ENCODE measurements at places on chromosomes 4 and X.

GRCh38 chr4:67684839-67685531 lies 16.0 kb downstream of the UBA6 start:
- no peak for DNase-seq

GRCh38 chr4:80196922-80197573 lies at the start of gene PRDM8:
TSS of gene PRDM8 (plus strand) at chr4:80197503. CDS start at chr4:80200081, 2,578 bp downstream.
- no peak for DNase-seq

- no peak for DNase-seq
These were observed 14.6 kb downstream of the MED14 start for GRCh38 chrX:40720792-40721191.

GRCh38 chr4:86280246-86280645 lies 79.6 kb downstream of the MAPK10 start:
- no peak for DNase-seq

- DNase-seq = no peak
These were observed 219.4 kb downstream of the NKX6-1 start for GRCh38 chr4:84279678-84280077.

DNA sequence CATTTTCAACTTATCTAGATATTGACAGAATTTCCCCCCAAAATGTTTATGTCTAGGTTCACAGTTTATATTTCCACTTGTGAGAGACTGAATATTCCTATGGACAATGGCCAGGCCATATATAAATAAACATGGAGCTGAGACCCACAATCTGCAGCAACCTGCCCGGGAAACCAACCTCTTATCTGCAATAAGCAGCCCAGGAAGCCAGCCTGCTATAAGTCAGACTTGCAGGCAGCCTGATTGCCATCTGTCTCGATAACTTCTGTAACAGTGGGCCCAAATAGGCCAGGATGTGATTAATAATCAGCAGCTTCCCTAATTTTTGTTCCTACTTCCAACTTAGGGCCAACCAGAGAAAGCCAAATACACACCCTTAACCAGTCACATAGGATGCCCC lies 5.2 kb upstream of the NAP1L5 start:
- DNase-seq = no peak

DNA sequence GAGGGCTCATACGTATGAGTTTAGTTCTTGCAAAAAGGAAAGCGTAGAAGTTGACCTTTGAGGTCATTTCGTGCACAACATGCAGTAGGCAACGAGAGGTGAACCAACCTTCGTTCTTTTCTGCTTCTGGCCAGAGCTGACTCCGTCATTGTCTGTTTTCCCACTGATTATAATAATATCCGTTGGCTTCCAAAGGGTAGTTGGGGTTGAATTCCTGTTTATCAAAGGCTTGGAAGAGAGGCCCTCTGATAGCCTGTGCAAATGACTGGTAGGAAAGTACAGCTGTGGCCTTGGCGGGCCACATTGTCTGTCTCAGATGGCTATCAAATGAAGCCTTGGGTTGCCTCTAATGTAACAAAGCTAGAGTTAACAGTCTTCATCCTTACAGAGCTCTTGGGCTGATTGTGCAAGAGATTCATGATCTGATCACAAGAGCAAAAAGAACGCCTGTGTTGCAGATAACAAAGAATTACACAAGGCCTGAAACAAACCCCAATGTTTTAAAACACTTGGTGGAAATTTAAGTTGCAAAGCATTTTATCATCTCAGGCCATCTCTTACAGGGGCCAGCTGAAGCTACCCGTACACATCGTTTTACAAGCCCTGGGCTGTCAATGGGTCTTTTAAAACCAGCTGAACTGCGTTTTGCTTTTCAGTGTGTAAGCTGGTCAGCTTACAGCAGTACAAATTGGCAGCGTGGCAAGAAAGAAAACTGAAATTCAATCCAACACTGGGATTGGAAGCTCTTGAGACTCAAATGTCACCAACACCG lies 46.1 kb upstream of the FAM9C start:
- DNase-seq = no peak

DNA sequence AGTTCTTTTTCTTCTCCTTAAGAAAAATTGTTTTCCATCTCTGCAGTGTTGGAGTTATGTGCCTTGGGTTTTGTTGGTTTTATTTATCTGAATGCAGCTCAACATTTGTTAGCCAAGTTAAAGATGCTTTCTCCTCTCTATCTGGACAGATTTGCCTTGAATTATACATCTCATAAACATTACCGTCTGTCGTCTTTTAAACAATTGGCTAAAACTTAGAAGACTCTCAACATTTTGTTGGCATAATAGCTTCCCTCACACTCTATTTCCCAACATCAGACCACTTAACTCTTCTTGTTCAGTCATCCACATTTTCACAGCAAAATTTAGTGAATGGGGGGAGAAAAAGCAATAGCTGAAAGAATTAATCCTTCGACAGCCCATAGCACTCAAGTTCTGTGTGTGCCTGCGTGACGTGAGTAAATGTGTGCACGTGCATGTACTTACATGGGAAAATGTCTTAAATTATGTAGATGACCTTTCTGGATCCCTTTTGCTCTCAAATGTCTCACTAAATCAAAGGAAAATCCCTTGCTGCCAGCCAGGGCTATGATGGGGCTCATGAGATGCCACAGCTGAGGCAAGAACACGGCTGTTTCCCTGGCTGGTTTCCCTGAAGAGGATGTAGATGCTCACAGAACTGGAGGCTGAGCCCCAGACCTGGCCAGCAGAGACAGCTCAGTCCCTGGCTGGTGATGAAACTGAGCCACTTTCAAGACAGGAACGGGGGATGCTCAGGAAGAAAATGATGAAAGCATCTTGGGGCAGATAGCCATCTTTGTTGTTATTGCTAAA lies 382.2 kb downstream of the FBXW7 start:
- no peak for DNase-seq

DNA sequence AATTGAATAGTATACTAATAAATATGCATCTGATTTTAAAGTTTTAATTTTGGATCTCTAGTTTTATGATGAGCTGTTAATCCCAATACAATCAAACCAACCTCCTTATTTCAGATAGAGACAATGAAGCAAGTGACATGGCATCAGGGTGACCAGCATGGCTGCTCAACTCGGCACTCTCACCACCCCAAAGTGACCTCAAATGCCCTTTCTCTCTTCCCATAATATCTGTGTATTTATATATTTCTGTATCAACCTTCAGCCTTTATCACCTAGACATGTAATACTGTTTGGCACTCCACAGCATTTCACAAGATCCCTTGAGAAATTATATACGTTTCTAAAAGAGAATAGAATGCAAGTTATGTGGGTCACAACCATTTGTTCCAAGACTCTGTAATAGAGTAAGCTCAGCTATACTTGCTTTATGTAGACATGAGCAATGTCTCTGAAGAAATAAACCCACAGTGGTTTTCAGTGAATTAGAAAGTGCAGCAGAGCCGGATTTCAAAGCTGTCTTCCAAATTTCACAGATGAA lies 1623.2 kb upstream of the PABPC4L start:
- no peak for DNase-seq

GRCh38 chr4:166823126-166823525 lies 411.2 kb downstream of the SPOCK3 start:
- no peak for DNase-seq

DNA sequence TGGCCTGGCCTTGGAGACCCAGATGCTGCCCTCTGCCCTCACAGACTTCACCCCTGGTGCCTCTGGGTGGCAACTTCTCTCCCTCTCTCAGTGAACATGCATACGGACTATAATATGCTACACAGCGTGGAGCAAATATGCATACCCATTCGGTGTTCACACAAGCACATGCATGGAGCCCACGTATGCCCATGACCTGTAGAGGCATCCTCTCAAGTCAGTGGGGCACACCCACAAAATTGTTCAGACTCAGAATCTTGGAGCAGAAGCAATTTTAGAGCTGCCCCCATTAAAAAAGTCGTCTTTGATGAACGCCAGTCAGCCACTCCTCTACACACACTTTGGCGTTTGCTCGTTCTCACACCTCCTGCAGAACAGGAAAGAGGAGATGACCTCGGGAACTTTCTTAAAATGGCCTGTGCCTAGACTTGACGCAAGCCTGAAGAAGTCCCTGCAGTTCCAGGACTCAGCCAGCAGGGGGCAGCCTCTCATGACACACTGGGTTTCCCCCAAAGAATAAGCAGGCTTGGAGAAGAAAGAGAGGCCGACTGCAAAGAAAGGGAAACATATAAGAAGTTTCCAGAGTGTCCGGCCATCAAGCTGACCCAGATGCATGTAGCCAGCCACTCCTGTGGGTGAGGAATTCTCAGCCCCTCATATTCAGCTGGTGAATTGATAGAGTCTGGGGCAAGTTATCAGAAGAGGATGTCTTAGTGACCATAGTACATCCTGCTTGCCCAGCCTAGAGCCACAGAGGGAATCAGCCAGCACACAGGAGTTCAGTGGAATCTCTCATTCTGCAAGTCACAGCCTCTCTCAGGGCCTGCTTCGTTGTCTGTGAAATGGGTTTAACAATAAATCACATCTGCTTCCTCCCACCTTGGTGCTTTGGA lies 17.3 kb downstream of the APLN start:
- DNase-seq = peak; percentile 71

GRCh38 chr4:98801259-98801725 lies 127.6 kb downstream of the EIF4E start:
- DNase-seq = no peak

GRCh38 chr4:44319129-44319528 lies 129.5 kb downstream of the KCTD8 start:
- DNase-seq = no peak

GRCh38 chr4:164799410-164799809 lies 45.5 kb downstream of the SMIM31 start:
- DNase-seq = no peak

DNA sequence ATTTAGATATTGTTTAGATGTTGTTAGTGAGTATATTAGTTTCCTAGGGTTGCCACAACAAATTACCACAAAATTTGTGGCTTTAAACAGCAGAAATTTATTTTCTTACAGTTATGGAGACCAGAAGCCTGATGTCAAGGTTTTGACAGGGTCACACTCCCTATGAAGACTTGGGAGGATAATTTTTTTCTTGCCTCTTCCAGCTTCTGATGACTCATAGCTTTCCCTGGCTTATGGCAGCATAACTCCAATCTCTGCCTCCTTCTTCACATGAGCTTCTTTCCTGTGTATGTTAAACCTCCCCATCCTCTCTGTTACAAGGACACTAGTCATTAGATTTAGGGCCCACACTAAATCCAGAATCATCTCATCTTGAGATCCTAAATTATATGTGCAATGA lies 20.9 kb upstream of the RAB40A start:
- DNase-seq = no peak

DNA sequence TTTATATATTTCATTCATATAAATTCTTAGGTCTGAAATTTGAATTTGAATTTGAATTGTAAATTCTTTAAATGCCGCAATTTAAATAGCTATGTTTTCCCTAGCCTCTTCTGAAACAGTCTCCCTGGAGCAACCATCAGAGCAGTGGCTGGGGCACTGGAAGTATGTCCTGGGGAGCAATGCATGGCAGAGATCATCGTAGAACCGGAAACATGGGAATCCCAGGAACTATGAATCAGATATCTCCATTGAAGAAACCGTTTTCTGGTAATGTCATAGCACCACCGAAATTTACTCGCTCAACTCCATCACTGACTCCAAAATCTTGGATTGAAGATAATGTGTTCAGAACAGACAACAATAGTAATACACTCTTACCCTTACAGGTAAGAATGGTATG lies 4.9 kb downstream of the CPEB2 start:
- no peak for DNase-seq

DNA sequence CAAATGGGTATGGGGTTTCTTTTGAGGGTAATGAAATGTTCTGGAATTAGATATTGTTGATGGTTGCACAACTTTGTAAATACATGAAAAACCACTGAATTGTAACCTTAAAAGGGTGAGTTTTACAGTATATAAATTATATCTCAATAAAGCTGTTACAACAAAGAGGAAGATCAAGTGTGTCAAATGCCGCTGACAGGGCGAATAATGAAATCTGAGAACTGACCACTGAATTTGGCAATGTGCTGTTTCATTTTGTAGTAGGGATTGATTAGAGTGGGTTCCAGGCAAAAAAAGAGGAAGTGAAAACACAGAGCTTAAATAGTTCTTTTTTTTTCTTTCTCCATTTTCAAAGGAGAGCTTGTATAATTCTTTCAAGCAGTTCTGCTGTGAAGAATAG lies 161.1 kb upstream of the NAP1L5 start:
- DNase-seq = no peak

DNA sequence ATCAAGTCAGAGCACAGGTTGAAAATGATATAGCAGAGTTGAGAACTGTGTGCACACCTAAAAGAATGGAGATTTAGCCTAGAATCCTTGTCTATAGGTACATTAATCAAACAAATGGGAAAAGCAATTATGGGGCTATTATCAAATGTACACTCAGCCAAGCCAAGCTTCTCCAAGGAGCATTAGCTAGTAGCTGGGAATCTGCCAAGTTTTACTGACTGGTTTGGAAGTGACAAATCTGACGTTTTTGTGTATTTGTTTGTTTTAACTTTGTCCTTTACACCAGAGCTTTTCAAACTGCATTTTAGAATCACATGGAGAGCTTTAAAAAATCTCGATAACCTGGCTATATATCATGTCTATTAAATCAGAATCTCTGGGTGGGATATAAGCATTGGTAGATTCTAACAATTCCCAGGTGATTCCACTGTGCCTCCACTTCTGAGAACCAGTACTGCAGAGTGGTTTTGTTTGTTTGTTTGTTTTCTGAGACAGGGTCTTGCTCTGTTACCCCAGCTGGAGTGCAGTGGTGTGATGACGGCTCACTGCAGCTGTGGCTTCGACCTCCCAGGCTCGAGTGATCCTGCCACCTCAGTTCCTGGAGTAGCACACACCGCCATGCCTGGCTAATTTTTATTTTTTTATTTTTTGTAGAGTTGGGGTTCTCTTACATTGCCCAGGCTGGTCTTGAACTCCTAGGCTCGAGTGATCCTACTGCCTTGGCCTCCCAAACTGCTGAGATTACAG lies 279.8 kb downstream of the UNC5C start:
- DNase-seq = no peak

DNA sequence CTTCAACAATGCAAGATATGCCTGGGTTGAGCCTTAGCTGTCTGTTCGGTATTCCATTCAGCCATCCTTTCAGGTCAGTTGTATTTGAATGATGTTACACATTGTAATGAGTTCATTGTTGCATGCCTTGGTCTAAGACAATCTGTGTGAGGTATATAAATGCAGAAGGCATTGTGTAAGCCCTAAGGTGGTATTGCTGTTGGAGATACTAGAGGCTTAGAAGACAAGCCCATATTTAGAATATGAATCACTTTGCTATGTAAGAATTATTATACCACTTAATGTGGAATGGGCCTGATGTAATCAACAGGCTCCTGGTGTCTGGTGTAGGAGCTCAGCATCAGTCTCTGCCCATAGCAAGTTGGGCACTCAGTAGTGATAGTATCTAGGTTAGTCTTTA lies 473.4 kb upstream of the GNPDA2 start:
- no peak for DNase-seq

GRCh38 chr4:114562176-114562904 lies 36.3 kb upstream of the UGT8 start:
- DNase-seq = no peak

- no peak for DNase-seq
These were observed 51.5 kb upstream of the TBC1D9 start for GRCh38 chr4:140807491-140808252.

GRCh38 chr4:34181891-34182290 lies 2062.4 kb downstream of the ARAP2 start:
- DNase-seq = no peak
